ENCODE measurements at places on chromosomes 16 and 17.

DNA sequence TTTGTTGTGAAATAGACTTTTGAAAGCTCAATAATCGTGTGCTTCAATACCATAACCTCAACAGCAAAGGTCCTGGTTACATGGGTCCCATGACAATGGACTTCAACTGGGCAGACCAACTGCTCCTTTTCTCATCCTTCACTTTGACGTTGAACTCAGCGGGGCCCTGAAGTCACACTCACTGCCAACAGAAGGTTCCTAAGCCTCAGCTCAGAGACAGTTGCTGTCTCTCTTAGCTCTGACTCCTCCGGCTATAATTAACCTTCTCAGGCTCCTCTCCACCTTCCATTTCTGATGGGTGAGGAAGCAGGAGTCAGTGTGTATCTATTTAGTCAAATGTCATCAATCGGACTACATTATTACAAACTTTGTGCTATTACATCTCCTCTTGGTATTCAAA lies 23.8 kb downstream of the MPP3 start:
- DNase-seq, result no peak

DNA sequence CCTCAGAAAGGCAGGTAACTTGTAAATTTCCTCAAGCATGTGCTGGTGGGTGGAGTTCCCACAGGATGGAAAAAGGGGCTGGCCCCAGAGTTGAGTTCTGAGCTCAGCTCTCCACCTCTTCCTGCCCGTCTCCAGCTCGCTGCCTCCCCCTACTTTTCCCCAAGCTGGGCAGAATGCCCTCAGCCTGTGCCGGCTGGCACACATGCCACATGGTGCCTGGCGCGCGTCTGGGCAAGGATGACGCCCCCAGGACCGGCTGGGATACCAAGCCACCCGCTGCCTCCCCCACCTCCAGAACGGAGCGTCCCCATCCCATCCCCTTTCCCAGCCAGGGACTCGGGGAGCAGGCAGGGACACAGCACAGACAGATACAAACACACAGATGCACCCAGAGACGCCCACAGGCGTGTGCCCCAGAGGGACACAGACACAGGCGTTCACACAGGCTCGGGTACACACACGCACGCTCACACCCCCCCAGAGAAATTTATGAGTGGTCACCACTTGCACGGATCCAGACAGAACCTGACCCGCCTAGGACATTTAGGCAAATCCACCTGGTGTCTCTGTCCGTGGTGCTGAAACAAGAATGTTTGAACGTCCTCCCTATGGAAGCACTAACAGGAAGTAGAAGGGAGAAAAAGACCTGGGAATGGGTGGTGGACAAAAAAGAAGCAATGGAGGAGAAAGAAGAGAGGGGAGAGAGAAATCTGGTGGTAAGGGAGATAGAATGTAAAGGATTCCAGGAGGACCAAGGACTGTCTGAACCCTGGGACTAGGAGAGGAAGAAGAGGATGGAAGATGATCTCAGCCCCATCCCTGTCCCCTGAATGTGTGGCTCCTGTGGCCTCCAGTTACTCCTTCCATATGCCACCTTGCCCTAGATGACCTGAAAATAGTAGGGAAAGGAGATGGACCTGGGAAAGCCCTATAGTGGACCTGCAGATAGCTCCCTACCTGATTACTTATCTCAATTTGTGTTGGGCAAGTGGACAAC lies 15.5 kb downstream of the NEUROD2 start:
- DNase-seq, result no peak

DNA sequence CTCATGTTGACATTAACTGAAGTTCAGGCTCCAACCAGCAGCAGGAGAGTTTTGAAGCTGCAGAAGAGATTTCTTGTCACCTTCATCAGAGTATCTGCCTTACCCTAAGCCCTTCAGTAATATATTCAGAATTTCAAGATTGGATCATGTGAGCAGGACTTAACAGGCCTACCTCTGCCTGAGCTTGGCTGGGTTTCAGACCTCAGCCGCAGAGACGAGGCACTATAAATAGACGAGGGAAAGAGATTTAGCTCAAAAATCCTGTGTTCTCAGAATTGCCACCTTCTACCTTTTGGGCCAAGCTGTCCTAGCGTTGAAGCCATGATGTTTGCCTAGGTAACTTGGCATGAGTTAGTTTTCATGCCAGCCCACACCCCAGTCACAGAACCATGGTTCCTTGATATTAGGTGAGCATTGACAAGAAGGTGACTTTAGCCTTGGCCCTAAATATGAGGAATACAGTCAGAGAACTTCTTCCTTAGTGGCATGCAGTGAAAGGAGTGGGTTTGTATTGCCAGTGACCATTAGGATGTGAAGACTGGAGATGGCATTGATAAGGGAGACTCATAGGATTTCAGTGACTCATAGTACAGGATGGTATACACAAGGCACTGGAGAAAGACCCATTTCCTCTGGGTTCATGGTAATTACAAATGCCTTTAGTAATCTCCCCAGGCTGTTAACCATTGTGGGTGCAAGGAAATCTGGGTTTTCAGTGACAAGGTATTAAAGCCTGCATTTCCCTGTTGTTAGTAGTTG lies 224.3 kb downstream of the MSI2 start:
- no peak for DNase-seq

- DNase-seq, result no peak
Observed at GRCh38 chr16:46733319-46733830, 14.8 kb downstream of the MYLK3 start.

- no peak for DNase-seq
Observed at GRCh38 chr17:71935341-71935740, 185.5 kb upstream of the SOX9 start.

DNA sequence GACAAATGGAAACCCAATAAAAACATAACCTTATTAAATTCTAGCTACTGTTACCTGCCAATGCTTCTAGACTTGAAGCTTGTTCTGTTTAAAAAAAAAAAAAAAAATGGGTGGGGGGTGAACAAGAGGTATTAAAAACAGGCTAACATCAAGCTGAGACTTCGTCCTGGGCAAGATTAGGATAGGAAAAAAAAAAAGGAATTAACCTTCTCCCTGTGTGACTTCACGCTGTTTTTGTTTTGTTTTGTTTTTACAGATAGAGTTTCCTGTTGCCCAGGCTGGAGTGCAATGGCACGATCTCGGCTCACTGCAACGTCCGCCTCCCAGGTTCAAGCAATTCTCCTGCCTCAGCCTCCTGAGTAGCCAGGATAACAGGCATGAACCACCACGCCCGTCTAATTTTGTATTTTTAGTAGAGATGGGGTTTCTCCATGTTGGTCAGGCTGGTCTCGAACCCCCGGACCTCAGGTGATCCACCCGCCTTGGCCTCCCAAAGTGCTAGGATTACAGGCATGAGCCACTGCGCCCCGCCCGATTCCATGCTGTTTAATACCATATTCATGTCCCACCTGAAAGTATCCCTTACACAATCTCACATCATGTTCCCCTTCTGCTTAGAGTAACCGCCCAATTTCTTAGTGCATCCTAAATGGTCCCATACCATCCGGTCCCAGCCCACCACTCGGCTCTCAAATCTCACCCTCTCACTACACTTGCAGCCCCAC lies 2.2 kb downstream of the USP31 start:
- DNase-seq, result no peak

GRCh38 chr17:64130559-64131001 lies 636 bp upstream of the ERN1 start:
- no peak for DNase-seq

DNA sequence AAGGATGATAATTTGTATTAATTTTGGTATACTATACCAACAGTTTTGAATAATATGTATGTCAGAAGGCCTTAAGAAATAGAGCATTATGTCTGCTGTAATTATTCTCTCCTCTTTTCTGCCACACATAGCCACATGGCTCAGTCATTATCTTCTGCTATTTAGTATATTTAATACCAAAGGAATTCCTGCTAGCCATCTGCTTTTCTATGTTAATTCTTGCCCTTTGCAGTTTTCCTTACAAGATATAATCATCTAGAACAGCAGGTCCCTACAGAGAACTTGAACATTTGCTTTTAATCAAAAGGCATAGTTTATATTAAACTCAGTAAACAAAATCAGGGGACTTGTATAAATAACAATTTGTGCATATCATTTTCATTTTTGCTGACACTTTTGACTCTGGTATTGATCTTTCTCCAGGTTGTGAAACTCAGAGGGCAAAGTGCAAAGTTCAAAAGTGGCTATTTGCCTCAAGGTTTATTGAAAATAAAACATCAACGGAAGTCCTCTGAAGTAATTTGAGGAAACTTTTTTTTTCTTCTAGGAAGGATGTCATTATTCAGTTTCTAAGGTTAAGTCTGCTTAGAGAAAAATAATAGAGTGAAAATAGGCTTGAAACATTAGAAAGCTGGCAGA lies 702.0 kb downstream of the KCNJ2 start:
- no peak for DNase-seq

GRCh38 chr17:3167574-3167973 lies 29.7 kb upstream of the OR1A2 start:
- no peak for DNase-seq

DNA sequence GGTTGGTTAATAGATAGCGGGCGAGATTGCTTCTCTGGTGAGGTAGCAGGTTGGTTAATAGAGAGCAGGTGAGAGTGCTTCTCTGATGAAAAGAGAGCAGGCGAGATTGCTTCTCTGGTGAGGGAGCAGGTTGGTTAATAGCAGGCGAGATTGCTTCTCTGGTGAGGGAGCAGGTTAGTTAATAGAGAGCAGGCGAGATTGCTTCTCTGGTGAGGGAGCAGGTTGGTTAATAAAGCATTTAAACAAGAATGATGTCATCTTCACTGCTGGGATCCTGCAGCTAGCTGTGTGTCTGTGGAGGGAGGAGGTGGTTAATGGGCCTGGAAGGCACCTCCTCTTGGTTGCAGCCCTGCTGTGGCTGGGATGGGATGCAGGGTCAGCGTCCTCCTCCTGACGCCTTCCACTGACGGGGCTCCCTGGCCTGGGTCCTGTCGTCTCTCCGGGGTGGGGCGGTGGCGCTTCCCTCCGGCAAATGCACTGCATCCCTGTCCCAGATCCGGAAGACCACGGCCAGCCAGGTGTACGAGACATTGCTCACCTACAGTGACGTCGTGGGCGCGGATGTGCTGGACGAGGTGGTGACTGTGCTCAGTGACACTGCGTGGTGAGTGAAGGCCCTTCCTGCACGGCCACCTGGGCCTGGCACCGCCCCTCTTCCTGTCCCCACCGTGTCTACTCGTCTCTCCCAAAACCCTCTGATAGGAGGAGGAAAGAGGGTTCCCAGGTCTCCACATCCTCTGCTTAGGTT lies 99.2 kb upstream of the ZNF750 start:
- DNase-seq, result no peak

DNA sequence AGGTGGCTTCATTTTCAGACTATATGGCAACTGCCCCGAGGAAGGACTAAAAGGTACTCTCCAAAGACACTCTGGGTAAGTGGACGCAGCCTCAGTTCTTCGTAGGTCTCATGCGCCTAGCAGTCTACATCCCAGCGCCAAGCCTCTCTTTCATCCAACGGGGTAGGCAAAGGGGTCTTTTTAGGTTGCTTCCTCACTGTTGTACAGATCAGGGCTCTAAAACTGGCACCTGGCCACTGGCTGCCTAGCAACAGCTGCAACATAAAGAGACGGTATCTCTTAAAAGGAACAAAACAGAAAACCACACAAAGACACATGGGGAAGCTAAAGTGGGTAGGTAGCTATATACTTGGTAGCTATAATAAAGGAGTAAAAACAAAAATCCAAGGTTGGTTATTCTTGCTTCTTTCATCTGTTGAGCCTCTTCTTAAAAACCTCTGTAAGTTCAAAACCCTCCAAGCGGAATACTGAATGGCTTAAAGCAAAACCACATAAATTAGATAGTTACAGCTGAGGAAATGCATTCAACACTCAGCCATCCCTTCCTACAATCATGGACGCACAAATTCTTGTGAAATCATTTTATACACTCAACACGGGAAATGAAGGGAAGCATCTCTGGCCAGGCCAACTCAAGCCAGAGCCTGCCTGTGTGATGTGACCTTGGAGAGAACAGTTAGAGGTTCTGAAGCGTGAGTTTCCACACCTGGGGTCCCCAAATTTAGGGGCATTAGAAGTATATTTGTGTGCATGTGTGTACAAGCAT lies 22.7 kb downstream of the CYTH1 start:
- no peak for DNase-seq

- no peak for DNase-seq
Observed at GRCh38 chr16:74030000-74030706, 266.5 kb upstream of the PSMD7 start.

DNA sequence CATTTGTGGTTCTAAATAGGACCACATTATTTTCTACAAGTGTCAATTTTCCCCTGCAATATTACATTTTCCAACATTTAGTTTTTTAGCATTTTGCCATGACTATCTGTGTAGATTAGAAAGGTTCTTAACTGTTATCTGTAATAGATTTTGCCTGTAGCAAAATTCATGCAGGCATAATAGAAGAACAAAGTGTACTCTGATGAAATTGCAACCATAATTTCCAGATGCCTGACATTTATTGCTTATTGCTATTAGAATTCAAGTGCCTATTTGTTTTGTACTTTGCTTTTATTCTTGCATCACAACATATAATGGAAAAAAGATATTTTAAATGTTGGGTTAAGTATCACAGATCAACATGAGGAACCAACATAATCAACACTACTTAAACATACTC lies 337.7 kb downstream of the TOX3 start:
- no peak for DNase-seq

DNA sequence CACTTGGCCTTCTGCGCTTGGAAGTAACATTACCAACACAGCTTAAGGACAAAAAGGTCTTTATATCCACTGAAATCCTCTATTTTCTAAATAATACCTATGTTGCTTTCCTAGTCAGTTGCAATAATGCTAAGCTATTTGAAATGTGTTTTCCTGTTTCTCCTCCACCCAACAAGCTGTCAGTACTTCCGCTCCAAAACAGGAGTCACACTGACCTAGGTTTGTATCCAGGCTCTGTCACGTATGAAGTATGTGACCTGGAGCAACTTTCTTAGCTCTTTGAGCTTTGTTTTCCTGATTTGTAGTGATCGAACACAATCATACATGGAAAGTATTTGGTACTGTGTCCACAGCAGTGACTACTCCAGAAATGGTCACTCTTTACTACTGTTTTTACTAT lies 24.3 kb upstream of the MYLK3 start:
- no peak for DNase-seq

DNA sequence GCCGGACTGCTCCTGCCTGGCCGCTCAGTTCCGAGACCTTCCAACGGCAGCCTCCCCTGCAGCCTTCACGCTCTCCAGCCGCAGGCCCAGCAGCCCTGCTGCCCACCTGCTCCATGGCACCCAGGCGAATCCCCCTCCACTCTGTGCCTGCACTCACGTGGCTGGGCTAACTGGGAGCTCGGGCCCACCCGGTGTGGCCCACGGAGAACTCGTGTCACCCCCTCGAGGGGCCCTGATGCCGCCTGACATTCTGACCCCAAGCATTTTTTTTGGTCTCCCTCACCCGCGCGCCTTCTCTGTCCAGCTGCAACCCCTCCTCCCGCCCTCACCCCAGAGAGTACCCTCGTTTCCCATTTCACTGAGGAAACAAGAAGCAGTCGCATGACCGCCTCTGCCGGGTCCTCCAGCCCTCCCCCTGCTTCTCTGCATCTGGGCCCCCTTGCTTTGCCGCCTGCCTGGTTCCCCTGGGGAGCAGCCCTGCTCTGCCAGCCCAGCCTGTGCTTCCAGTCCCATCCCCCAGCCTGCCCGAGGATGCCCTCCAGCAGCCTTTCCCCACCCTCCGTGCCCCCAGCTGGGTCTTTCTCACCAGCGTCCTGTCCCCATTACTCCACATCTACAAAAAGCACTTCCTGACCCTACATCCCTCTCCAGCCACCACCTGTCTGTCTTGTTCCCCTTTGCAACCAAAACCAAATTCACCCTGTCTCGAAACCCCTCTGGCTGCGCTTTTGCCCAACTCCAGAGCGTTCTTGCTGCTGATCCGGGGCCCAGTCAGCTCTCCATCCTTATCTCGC lies 146.4 kb upstream of the CHMP6 start:
- no peak for DNase-seq

GRCh38 chr17:3905017-3905520 lies 11.2 kb downstream of the P2RX1 start:
- no peak for DNase-seq

- no peak for DNase-seq
Observed at GRCh38 chr16:87702325-87702811, 63.4 kb downstream of the KLHDC4 start.
